ENCODE measurements at places on chromosomes 16 and 17.

GRCh38 chr17:64073771-64074703 lies 53.6 kb upstream of the ICAM2 start:
- no peak for DNase-seq
- peaks cover 8% of the 10 kb centered on the region for H3K36me3 ChIP-seq
- H3K27me3 ChIP-seq: no peaks in the 10 kb centered on the region
- peaks cover 4% of the 10 kb centered on the region for H3K4me1 ChIP-seq

DNA sequence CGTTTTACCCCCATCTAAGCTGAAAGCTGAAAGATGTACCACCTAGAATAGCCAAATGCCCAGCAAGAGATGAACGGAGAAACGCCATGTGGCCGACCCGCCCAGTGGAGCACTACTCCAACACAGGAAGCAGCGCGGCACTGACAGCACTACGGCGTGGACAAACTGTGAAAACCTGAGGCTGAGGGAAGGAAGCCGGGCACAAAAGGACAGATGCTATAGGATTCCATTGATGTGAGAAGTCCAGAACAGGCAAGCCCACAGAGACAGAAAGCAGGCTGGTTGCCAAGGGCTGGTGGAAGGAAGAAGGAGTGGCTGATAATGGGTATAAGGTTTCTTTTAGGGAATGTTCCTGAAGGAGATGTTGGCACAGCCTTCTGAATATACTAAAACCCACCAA lies 29.4 kb upstream of the SLC38A8 start:
- H3K4me1 ChIP-seq: no peaks in the 10 kb centered on the region
- no peak overlapping the region for H3K27ac ChIP-seq
- no peak for DNase-seq

DNA sequence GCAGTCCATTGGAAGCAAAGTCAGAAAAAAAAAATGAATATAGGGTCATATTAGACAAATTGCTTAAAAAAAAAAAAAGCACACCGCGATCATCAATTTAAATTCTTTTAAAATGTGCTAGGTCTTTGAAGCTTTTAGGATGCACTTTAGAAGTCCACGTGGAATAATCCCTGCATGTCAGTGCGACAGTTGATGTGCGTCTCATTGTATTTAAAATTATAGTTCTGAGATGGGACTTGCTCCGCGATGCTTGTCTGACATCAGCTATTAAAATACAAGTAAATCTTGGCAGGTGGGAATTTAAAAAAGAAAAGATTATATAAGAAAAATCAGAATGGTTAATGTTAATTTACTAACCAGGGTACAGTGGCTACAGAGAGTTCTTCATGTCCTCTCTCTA lies 105.2 kb downstream of the RBFOX1 start:
- H3K4me1 ChIP-seq: no peaks in the 10 kb centered on the region
- no peaks in the 10 kb centered on the region for H3K27me3 ChIP-seq
- no peak overlapping the region for H3K4me3 ChIP-seq
- H3K36me3 ChIP-seq: no peaks in the 10 kb centered on the region

- H3K27ac ChIP-seq: no peak overlapping the region
- H3K36me3 ChIP-seq: no peaks in the 10 kb centered on the region
- no peaks in the 10 kb centered on the region for H3K4me1 ChIP-seq
- no peak for DNase-seq
Measured at GRCh38 chr17:77636835-77637817, 321.4 kb upstream of the TNRC6C start.

DNA sequence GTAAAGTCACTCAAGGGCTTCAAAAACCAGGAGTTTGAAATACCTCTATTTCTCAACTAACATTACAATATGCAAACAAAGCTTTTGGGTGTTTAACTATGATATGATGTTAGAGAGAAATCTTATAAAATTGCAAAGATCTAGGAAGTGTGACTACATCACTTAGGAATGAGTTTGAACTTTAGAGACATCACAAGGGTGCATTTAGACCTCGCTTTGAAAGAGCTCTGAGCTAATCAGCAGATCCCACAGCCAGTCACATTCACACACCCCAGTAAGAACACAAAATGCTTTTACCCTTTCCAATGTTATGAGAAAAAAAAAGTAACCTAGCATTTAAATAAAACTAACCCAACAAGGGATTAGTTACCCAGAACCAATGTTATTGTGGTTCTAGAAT lies 45.2 kb downstream of the HYDIN start:
- H3K27me3 ChIP-seq: peaks cover 5% of the 10 kb centered on the region
- no peak for DNase-seq
- H3K27ac ChIP-seq: no peak overlapping the region
- no peak overlapping the region for H3K4me3 ChIP-seq
- H3K4me1 ChIP-seq: no peaks in the 10 kb centered on the region
